ENCODE measurements at places on chromosomes 7 and 10. TPM values are rescaled to one million over a fixed set of nuclear protein-coding genes. Genes with fewer than 3 reads are reported as not detected.

DNA sequence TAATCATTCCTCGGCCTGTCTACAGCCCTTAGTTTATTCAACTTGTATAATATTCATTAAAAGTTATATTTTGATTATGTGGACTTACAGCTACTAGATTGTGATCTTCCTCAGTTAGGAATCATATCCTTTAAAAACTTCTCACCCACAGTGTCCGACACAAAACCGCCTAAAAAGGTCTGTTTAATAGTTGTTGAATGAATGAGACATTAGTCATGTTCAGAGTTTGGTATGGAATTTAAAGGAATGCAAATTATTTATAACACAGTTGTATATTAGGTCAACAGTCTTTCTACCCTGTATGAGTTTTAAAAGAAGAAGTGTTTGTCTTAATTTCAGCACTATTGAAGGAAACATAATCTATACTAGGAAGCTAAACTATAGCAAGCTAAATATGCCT lies 390.0 kb downstream of the ARL4A start:
- H3K36me3 ChIP-seq = no peaks in the 10 kb centered on the region
- DNase-seq = no peak
- no peak overlapping the region for H3K4me3 ChIP-seq
- H3K27me3 ChIP-seq = no peaks in the 10 kb centered on the region

GRCh38 chr10:91424016-91424415 lies 13.9 kb downstream of the HECTD2 start:
- H3K27ac ChIP-seq = no peak overlapping the region
- H3K4me1 ChIP-seq = no peaks in the 10 kb centered on the region
- no peak overlapping the region for H3K4me3 ChIP-seq
- H3K36me3 ChIP-seq = no peaks in the 10 kb centered on the region
- H3K27me3 ChIP-seq = no peaks in the 10 kb centered on the region

PRLHR gene
- not detected for total RNA-seq

WDFY4 gene
- total RNA-seq = 15.0 TPM

CHST12 gene
- 31.8 TPM for total RNA-seq

All from aorta (tissue), 5 donors.